Pulmonary artery endothelial cell (primary cell): ENCODE measurements at places on chromosomes 16 and 17. TPM values are rescaled to one million over a fixed set of nuclear protein-coding genes. Genes with fewer than 3 reads are reported as not detected.

SLC5A11 gene
- not detected in 2 replicates for total RNA-seq

CTRB2 gene
- not detected in 2 replicates for total RNA-seq

LPCAT2 gene
- total RNA-seq = 22.9 and 46.5 TPM in 2 replicates

SLC6A2 gene
- not detected in 2 replicates for total RNA-seq

OSBPL7 gene
- total RNA-seq = 9.0 and 13.2 TPM in 2 replicates

KRT31 gene
- total RNA-seq = not detected in 2 replicates

UNC45B gene
- not detected in 2 replicates for total RNA-seq

CASKIN1 gene
- 0.04 and 0.26 TPM in 2 replicates for total RNA-seq

GAS2L2 gene
- not detected in 2 replicates for total RNA-seq

C16orf74 gene
- total RNA-seq = 32.4 and 40.8 TPM in 2 replicates

CRYM gene
- total RNA-seq = not detected in 2 replicates

C16orf89 gene
- total RNA-seq = not detected in 2 replicates

TBC1D28 gene
- total RNA-seq = not detected in 2 replicates

MMP28 gene
- total RNA-seq = 4.3 and 7.2 TPM in 2 replicates

GPR139 gene
- total RNA-seq = not detected in 2 replicates

C16orf90 gene
- total RNA-seq = not detected in 2 replicates

ASPA gene
- not detected in 2 replicates for total RNA-seq

SDR42E1 gene
- 0.40 and 3.3 TPM in 2 replicates for total RNA-seq

SLC16A3 gene
- 101 and 137 TPM in 2 replicates for total RNA-seq

NXN gene
- 31.6 and 33.0 TPM in 2 replicates for total RNA-seq

DNAAF1 gene
- under 0.01 and 0.07 TPM in 2 replicates for total RNA-seq

CHST6 gene
- total RNA-seq = 1.5 and 2.1 TPM in 2 replicates

SSTR5 gene
- 0.07 TPM in 1 of 2 replicates, not detected in the other for total RNA-seq

MYH1 gene
- not detected in 2 replicates for total RNA-seq

KRTAP9-8 gene
- not detected in 2 replicates for total RNA-seq

TMC7 gene
- 3.3 and 3.6 TPM in 2 replicates for total RNA-seq

FTO gene
- total RNA-seq = 57.4 and 86.4 TPM in 2 replicates

DNAH9 gene
- 0.07 and 0.18 TPM in 2 replicates for total RNA-seq

FN3K gene
- total RNA-seq = 4.2 and 5.3 TPM in 2 replicates

IL17C gene
- not detected in 2 replicates for total RNA-seq

ABCA8 gene
- total RNA-seq = 45.5 and 51.0 TPM in 2 replicates

TEKT5 gene
- total RNA-seq = not detected in 2 replicates

TP53TG3F gene
- not detected in 2 replicates for total RNA-seq

TMEM235 gene
- 0.21 TPM in 1 of 2 replicates, not detected in the other for total RNA-seq

PRSS8 gene
- not detected in 2 replicates for total RNA-seq

TBC1D3E gene
- total RNA-seq = not detected in 2 replicates

CMTM2 gene
- total RNA-seq = not detected in 2 replicates

RAMP2 gene
- total RNA-seq = 2.1 and 5.4 TPM in 2 replicates

SLC5A10 gene
- not detected in 2 replicates for total RNA-seq

HEATR9 gene
- not detected in 2 replicates for total RNA-seq

CCL1 gene
- not detected in 2 replicates for total RNA-seq

MYH2 gene
- total RNA-seq = not detected in 2 replicates

CARD14 gene
- 0.07 TPM in 1 of 2 replicates, not detected in the other for total RNA-seq

ABI3 gene
- total RNA-seq = 21.7 and 26.5 TPM in 2 replicates

APOBR gene
- total RNA-seq = not detected in 2 replicates

HOXB1 gene
- not detected in 2 replicates for total RNA-seq

DNASE1L2 gene
- total RNA-seq = 0.26 and 0.85 TPM in 2 replicates

CNTD1 gene
- 0.04 TPM in 1 of 2 replicates, not detected in the other for total RNA-seq

TMIGD1 gene
- not detected in 2 replicates for total RNA-seq

LGALS3BP gene
- total RNA-seq = 2.3 and 4.1 TPM in 2 replicates

RRAD gene
- total RNA-seq = 0.59 and 0.60 TPM in 2 replicates

GP1BA gene
- not detected in 2 replicates for total RNA-seq

STH gene
- total RNA-seq = not detected in 2 replicates

SP2 gene
- 1.3 and 1.4 TPM in 2 replicates for total RNA-seq

KRTAP17-1 gene
- total RNA-seq = not detected in 2 replicates

ADAM11 gene
- total RNA-seq = 0.07 and 0.25 TPM in 2 replicates
